Activated T-cell treated with anti-CD3 and anti-CD28 coated beads, Interleukin-2, amount 50 U/mL, for 1 hour (primary cell): ENCODE measurements at places on chromosomes 5 and 9.

- no peak for DNase-seq
Observed at GRCh38 chr5:59548807-59549357, 344.6 kb downstream of the PDE4D start.

DNA sequence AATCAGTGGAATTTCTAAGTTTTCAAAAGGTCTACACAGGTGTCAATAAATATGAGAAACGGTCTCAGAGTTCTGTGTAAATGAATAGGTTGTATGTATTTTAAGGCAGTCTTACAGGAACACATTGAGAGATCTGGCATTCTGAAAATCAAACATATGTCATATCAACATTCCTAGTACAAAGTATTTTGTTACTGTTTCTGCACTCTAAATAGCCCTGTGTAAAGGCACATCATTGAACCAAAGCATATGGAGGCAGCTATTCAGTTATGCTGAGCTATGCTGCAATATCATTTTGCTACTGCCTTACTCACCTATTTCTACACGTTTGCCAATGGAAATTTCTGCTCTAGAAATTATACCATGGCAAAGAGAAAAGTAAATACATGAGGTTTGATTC is 379.1 kb downstream of the KIAA0825 start:
- no peak for DNase-seq

DNA sequence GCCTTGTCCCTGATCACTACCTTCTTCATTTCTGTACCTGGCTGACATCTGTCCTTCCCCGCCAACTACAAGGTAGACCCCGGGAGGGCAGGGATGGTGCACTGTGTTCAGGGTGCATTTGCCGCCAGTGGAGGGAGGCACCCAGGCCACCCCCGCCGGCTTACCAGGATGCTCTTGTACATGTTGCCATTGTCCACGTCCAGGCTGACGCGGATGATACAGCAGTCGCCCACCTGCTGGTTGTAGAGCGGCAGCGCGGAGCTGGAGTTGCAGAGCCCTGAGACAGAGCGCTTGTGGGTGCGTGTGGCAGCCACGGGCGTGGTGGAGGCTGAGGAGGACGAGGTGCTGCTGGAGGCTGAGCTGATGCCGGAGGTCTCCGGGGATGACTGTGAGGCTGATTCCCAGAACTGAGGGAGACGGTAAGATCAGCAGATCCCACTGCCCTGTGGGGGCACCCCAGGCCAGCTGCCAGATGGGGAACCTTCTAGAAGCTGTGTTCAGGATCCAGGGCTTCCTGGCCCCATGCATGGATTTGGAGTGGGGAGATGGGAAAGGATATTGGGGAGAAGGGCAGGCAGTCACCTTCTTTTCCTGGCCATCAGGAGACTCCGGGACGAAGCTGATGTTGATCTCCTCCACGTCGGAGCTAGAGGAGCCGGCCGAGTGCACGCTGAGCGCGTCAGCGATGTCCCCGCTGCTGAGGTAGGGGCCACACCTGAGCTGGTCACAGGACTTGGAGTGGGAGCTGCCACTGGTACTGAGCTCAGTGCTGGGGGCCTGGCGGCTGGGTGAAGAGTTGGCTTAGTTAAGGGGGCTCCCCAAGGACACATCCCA is 19.5 kb downstream of the RALGDS start:
- peak; percentile 13 for DNase-seq

DNA sequence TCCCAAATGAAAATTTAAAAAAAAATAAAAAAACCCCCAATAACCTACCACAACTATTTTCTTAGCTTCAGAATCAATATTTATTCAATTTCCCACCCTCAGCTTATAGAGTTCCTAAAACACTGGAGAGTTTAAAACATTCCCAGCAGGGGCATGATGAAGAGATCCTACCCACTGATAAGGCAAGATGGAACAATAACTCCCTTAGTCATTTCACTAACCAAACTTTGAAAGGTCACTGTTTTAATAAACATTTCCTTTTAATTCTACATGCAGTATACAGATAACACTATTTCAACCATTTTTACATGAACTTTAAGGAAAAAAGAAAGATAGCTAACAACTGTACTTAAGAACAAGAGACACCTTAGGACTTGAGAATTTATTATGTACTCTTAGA is 34.9 kb upstream of the ACOT12 start:
- no peak for DNase-seq
